ENCODE measurements at places on chromosomes 13 and 19.
A peak's percentile ranks its signal among the peaks of the same experiment; 100 is the strongest.

DNA sequence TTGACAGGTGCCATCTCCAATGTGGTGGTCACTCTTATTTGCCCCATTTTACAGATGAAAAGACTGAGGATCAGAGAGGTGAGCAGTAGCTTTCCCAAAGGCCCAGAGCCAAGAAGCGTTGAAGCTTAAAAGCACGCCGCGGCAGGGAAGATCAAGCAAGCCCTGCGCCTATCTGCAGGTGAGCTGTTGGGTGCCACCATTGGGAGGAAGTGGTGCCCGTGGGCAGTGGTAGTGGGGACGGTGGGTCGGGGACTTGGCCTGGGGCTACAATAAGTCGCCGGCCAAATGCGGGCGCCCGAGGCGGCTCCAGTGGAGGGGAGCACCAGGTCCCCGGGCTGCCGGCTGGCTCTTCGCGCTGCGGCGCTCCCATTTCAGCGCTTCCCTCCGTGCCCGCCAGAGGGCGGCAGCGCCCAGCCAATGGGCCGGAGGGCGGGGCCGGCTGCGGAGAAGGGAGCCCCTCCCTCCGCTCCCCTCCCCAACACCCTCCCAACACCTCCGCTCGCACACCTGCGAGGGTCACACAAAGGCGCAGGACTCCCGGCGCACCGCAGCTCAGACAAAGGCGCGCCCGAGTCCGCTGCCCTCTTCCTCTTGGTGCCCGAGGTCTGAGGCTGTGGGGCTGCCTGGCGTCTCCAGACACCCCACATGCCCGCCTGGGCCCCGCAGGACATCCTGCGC, 744 bp upstream of the POU2F2 start:
- DNase-seq: peak; percentile 76

DNA sequence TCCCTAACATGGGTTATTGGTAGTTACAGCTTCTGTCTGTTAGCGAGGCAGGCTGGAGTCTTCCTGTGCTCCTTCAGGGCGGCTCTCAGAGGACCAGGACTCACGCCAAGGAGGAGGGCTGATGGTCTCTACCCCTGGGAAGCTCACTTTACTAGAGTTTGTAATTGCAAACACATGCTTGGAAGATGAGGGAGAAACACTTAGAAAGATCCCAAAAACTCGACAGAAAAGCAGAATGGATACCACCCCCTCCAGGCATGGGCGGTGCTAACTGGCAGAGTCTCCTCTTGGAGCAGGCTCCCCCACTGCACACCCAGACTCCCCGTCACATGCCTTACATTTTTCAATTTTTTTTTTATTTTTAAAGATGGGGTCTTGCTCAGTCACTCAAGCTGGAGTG, 62.0 kb downstream of the PARP4 start:
- no peak for DNase-seq

GRCh38 chr19:4174895-4175668, 7.3 kb downstream of the SIRT6 start:
- no peak for DNase-seq

GRCh38 chr13:25192489-25192888, 20.4 kb upstream of the AMER2 start:
- DNase-seq: no peak

GRCh38 chr13:39559847-39560246, 43.1 kb downstream of the LHFPL6 start:
- DNase-seq: no peak

DNA sequence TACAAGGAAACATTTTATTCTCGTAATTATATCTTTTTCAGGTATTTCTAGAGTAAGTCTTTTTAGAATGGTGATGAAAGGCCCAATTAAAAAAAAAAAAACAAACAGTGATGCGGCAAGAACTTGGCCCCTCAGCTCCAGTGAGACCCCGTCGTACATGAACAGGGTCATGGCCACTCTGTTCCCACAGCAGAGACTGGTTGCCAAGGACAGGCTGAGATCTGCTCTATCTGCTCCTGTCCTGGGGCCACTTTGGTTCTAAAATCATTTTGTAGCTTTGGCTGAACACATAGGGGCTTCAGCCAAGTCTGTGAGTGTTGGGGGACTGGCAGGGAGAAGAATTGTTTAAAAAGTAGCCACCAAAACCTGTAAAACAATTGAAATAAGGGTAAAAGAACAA, 286.9 kb downstream of the RFC3 start:
- DNase-seq: no peak

- DNase-seq: no peak
Observed at GRCh38 chr19:13118424-13119193, 545 bp downstream of the NACC1 start.

GRCh38 chr13:41674246-41674645, 216.9 kb downstream of the RGCC start:
- DNase-seq: no peak

DNA sequence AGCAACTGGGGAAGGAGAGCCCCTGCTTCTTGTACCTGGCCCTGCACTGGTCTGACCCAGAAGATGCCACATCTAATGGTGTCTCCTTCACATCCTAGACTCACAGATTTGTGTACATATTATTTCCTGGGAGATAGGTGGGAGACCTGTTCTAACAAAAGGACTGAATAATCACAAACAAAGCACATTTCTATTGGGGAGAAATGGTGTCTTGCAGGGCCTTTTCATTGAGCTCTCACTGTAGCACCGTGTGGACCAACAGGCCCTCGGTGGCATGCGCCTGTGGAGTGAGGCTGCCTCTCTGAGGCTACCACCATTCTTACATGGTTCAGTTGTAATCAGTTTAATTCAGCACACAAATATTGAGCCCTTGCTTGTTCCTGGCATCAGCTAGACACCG, 989 bp upstream of the SACS start:
- no peak for DNase-seq

DNA sequence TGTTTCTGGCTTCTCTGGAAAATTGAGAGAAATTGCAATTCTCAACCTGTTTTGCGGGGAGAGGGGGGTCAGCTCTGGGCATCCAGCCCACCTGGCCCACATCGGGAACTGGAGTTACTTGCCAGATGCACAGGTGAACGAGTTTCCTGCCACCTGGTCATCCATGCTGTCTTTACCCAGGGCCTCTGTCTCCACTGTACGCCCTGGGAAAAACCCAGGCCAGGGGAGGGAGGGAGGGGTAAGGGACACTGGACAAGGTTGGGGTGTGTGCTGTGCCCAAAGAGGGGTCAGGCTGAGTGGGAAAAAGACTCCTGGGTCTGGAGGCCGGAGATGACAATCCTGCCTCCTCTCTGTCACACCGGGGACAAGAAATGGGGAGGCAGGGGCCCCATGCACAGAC, 307.6 kb downstream of the ZNF536 start:
- DNase-seq: no peak

DNA sequence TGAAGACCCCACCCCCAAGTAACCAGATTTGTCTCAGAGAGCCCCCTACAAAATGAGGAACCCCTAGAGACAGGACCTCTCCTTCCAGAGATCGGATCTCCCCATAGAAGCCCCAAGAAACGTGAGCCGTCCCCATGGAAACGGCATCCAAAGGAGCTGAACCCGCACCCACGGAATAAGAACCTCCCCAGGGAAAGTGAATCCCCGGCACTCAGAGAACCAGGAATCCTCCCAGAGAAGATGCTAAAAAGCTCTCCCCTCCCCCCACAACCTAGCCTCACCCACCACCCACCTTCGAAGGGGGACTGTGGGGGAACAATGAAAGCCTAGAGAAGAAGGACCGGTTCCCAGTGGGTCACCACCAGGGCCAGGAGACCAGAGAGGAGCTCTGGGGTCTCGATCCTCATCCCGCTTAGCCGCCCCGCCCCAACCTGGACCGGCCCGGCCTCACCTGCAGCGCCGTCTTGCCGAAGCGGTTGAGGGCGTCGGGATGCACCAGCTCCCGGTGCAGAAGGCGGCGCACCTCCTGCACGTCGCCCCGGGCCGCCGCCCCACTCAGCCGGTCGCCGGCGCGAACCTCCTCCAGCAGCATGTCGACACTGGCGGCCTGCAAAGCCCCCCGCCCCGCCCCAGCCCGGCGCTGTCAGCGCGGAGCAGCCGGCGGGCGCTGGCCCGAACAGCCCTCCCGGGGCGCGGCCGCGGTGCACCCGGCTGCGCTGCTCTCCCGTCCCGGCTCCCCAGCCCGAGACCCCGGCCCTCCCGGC, 535 bp downstream of the CDKN2D start:
- no peak for DNase-seq

- DNase-seq: no peak
Observed at GRCh38 chr19:6272913-6273600, 6.7 kb downstream of the MLLT1 start.

DNA sequence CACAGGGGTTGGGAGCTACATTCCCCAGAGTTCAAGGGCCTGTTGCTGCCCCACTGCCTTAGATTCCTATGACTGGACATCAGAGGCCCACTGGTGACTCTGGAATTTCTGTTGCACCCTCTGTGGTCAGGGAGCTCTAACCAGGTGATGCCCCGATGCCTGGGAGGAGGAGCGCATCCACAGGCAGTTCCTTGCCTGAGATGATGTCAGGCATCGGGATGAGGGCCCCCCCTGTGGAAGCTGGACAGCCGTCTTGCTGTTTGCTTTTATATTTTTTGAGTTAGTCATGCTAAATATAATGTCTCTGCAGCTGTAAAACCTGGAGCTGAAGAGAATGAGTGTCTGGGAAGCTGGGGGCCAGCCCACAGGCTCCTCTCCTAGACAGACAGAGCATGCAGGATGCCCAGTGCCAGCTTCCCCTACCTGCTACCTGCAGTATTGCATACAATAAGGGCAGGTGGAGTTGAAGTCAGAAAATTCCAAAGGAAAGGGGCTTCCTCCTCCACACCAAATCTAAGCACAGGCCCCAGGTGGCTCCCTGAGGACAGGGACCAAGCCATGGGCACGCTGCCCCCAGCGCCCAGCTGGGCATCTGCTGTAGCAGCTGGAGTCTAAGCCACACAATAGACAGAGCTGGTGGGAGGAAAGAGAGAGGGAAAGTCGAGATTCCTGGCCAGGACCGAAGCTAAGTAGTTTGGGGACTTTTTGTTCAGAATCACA, 16.2 kb downstream of the COL4A2 start:
- no peak for DNase-seq

- DNase-seq: no peak
Observed at GRCh38 chr19:34841780-34842179, 68.8 kb upstream of the ZNF599 start.

DNA sequence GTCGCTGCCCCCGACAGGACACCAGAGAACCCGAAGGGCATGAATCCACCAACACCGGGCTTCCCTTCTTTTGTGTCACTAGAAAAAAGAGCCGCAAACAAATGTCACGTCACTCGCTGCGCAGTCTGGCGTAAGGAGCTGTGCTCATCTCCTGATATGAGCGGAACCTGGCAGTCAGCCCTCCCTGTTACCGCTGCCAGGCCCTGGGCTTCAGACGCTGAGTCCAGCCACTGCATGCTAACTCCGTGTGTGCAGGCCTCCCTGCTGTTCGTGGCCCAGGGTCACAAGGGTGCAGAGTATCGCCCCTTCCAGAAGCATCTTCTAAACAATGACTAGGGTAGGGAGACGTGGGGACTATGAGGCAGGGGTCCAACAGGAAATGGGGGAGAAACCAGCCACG, 71.3 kb downstream of the SLC7A1 start:
- no peak for DNase-seq

DNA sequence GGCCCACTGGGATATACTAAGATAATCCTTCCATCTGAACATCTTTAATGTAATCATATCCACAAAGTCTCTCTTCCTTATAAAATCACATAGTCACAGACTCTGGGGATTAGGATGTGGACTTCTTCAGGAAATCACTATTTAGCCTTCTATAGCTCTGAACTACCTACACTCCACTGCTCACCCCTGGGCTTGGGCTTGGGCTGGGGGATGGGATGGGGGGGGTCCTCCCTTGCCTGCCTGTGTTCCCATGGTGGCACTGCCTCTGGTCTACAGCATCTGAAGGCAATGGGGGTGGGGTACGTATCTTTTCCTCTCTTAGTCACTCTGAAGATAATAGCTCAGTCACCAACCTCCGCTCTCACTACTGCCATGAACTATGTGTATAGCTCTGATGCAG, 67.8 kb upstream of the SERTM1 start:
- DNase-seq: no peak

- DNase-seq: peak; percentile 75
Observed at GRCh38 chr19:48999481-49000325, 6.0 kb downstream of the RUVBL2 start.

- DNase-seq: no peak
Observed at GRCh38 chr13:49655906-49656305, 27.6 kb downstream of the ARL11 start.

DNA sequence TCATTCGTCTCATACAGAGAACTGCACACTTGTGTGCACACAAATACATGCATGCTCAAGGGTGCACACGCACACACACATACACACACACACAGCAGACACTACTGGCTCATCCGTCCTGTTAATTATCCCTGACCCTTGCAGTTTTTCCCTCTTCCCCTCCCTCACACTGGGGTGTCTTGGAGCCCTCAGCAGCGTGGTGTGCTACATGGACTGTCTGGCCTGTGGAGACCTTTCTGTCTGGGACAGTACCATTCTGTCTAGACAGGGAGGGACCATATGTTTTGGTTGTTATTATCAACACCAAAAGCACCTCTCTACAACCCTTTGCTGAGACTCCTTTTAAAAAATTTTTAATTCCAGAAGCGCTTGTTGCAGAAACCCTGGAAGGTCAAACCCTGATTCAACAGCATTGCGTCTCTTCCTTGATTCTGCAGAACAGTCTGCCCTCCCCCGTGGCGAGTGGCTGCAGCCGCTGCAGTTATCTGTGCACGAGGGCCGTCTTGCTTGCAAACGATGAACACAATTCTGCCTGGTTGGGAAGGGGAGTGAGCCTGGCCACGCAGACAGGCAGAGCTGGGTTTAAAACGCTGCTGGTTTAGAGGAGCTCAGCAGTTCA, 374.0 kb downstream of the IRS2 start:
- peak; percentile 54 for DNase-seq

DNA sequence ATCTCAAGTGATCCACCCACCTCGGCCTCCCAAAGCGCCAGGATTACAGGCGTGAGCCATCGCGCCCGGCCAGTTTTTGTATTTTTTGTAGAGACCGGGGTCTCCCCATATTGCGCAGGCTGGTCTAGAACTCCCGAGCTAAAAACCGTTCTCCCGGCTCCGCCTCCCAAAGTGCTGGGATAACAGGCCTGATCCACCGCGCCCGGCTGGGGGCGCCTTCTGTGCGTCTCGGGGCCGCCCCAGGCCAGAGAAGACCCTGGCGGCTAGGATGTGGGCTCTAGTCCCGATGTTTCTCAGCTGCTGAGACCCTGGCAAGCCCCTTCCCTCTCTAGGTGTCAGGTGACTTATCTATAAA, 3.6 kb downstream of the ARHGAP45 start:
- no peak for DNase-seq

Measured in neural crest cell (in vitro differentiated cells).